CD4-positive, alpha-beta T cell treated with Interleukin-15 for 1 hour (primary cell): ENCODE measurements at places on chromosomes 5 and 9.

- no peak for DNase-seq
Observed at GRCh38 chr9:130191068-130191748, 19.0 kb downstream of the NCS1 start.

DNA sequence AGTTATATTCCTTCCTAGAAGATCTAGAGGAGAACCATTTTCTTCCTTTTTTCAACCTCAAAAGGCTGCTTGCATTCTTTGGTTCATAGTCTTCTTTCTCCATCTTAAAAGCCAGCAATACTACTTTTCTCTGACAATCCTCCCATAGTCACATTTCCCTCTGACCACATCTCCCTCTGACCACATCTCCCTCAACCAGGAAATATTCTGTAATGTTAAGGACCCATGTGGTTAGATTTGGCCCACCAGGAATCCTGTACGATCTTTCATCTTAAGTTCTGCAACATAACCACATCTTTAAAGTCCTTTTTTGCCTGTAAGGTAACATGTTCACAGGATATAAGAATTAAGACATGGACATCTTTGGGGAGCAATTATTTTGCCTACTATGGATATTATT lies 179.4 kb upstream of the SPEF2 start:
- DNase-seq, result no peak

- DNase-seq, result no peak
Observed at GRCh38 chr5:61953913-61954312, 352.1 kb upstream of the KIF2A start.

DNA sequence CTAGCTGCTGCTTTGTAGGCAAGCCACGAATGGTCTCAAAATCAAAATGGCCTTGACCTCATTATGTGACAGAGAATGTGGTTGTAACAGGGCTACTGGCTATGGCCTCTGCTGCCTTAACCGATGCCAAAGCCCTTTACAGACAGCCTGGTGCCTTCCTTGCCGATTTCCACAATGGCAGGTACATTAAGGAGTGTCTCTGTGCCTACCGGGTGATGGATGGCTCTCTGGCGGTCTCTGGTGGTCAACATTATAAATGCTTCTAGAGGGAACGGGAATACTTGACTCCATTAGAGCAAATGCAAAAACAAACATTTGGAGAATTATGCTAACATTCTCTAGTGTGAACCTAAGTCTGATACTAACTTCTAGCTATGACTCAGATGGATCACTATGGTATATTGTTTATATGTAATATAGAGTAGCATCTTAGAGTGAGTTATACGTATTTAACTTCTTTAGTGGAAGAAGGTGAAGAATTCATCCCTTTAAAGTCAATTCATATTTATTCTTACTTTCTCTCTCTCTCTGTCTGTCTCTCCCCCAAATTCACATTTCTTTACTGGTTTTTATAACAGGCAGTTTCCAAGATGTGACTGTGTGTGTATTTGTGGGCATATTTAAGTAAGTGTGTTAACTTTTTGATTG lies 52.5 kb downstream of the RPS23 start:
- peak; percentile 44 for DNase-seq

GRCh38 chr5:105238561-105238960 lies 1676.0 kb upstream of the NUDT12 start:
- DNase-seq, result no peak
